SJSA1 (cell line): ENCODE measurements at places on chromosomes 3 and 15.

DNA sequence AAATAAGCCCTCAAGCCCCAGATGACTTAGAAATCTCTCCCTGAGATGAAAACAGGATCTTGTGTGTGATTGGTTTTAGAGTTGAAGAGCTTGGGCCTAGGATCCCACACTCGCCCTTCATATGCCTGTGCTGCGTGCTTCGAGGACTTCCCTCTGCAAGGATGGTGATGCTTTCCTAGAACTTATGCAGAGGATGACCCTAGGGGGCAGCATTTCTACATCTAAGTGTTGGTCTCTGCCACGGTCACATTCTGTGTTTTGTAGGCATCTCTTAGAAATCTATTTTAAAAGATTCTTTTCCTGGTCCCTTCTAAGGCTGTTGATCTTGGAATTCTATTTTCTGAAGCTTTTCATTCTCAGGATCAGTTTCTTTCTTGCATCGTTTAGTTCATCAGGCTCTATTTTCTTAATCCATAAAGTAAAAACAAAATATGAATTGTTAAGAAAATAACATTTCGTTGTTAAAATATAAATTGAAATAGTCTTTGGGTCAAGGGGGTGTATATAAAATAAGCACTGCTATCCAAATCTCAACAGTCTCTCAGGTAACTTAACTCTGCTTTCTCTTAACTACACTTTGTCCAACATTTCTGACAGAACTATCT is 45.7 kb downstream of the WDR76 start:
- peak; percentile 61 for DNase-seq

- no peak for DNase-seq
Measured at GRCh38 chr3:14561051-14561960, 21.2 kb upstream of the GRIP2 start.

- DNase-seq = no peak
Measured at GRCh38 chr3:99866261-99866761, 48.6 kb downstream of the CMSS1 start.

- DNase-seq = no peak
Measured at GRCh38 chr15:57751177-57751800, 44.8 kb downstream of the POLR2M start.

DNA sequence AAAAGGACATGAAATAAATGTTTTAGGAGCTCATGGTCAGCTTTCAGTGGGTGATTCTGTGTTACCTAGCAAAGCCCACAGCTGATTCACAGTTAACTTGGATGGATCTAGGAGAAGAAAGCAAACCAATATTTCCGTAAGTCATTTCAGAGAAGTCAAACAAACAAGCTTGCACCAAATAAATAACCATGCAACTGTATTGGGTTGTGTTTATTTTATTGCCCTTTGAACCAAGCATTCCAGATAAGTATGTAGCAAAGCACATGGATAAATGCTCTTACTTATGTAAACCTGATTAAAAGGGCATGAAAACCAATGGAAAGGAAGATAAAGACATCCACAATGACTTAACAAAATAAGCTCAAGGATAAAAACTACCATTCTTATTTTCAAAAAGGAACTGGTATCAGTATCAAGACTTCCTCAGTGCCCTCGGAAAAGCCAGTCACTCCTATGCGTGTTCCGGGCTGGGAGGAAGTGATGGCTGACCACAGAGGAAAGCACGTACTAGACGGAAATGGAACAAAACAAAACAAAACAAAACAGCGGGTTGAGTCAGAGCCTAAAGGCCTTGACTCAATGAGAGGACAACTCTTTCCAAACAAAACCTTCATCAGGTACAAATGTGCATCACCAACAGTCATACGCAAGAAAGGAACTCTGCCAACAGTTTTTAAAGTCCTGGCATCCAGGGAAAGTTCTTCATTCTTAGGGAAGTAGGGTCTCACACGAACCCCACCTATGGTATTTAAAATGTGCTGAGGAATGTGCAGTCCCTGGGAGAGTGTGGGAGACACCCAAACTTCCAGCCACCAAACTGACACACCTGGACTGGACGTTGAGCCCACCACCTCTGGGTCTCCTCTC is 103.3 kb downstream of the SNRK start:
- peak; percentile 61 for DNase-seq

- DNase-seq = no peak
Measured at GRCh38 chr3:141052201-141053069, 1.3 kb downstream of the SPSB4 start.

GRCh38 chr3:44958386-44958785 is 17.6 kb downstream of the ZDHHC3 start:
- DNase-seq = no peak

DNA sequence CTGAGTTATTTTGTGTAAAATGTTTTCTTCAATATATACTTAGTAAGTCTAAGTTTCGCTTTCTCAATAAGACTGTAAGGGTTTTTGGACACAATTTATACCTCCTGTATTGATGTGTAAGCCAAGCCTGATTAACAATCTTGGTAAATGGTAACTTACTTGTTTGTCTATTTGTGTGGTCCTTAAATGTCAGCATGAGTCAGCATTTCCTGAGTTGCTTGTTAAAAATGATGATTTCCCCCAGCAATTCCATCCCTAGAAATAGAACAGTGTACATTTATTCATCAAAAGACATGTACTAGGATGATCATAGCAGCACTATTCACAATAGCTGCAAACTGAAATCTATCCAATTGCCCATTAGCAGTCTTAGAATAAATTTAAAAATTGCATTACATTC is 53.4 kb upstream of the LRIG1 start:
- DNase-seq = no peak

DNA sequence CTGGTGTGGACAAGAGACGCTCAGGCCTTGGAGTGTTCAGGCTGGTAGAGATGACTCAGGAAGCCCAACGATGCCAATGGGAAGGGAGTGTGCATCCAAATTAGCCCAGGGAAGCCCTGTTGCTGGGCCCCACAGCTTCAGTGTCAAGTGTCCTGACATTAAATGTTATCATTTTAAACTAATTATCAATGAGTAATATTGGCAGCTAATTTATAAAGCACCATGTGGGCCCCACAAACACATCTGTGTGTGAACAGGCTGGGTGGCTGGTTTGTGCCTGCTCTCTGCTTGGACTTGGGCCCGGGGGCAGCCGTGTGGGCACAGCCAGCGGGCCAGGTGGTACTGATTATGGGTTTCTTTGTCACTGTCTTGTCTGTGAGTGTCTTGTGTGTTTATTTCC is 15.0 kb downstream of the FBLN2 start:
- no peak for DNase-seq

DNA sequence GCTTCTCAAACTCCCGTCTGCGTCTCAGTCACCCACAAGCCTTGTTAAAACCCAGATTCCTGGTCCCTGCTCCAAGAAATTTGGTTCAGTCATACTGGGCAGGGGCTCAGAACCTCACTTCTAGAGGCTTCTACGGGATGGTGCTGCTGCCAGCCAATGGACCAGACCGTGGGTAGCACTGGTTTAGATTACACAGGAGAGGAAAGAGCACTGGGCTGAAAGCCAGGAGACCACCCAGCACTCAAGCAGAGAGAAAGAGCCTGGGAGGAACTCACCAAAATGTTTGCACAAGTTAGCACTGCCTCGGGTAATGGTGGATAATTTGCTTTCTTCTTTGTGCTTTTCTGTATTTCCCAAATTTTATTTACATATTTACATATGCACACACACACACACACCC is 46.9 kb upstream of the MUC13 start:
- peak; percentile 81 for DNase-seq

DNA sequence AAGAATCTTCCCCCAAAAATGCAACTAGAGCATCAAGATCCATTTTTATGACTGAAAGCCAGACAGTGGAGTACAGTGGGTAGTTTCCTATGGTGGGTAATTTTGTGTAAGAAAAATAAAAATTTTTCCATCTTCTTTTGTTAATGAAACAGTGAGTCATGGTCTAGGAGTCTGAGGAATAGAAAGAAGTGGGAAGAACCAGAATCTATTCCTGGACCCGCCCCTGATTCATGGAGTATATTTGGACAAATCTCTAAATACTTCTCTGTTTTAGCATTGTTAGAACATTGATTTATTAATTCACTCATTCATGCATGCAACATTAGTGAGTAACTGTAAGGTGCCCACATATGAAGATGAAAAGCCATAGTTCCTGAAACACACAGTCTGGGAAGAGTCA is 304.5 kb upstream of the GPR149 start:
- no peak for DNase-seq

DNA sequence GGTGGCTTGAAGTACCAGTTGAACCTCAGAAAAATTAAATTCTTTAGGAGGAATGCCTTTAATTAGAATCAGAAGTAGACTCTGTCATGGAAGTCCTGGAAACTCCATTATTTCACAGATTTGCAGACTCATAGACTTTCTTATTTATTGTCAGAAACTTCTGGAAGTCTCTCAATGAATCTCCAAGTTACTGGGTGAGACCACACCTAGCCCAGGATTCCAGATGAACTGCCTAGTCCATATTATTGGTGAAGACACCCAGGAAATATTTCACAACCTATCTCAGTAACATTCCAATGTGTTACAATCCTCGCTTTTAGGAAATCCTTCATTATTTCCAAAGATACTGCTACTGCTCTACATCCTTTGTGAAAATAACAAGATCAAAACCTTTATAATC is 6.5 kb upstream of the THBS1 start:
- no peak for DNase-seq
